NCI-H774 (cell line): ENCODE measurements at places on chromosomes 7 and 10.

GRCh38 chr10:83272666-83273434, 866.5 kb upstream of the GHITM start:
- no peak for DNase-seq

DNA sequence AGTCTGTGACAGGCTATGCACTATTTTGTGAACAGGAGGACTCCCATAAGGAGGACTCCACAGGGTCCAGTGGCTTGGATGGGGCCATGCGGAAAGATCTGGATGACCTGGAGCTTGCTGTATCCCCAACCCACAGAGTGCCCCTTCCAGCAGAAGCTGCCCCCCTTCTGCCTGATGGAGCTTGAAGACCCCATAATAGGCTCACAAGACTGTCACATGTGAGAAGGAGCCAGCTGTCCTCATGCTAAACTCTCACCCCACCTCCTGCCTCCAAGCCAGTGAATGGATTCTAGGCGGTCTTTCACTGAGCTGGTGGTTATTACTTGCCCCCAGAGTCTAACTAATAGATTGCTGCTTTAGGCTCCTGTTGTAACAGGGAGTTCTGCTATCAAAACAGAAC, 79.1 kb downstream of the XRCC2 start:
- no peak for DNase-seq

GRCh38 chr10:50279489-50279888, 28.2 kb upstream of the ASAH2 start:
- DNase-seq = no peak

- peak; percentile 65 for DNase-seq
Observed at GRCh38 chr10:35195361-35196306, 69.0 kb downstream of the CREM start.

- DNase-seq = no peak
Observed at GRCh38 chr10:112763916-112764520, 186.0 kb upstream of the TCF7L2 start.

GRCh38 chr7:90772410-90772809, 176.3 kb downstream of the CDK14 start:
- no peak for DNase-seq

DNA sequence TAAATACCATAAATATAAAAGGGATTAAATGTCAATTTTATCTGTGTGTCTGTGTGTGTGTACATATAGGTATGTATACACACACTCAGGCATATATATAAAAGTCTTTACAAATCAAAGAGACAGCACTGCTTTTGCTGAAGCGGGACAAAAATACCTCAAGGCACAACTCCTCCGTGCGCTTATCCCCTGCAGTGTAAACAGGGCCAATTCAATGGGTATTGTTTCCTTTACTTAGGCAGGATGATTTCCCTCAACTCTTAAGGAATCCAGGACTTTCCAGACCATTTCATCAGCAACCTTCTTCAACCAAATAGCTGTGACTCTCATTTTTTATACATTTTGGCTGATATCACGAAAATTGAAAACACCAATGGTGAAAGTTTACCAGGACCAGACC, 227.7 kb downstream of the CRPPA start:
- no peak for DNase-seq

DNA sequence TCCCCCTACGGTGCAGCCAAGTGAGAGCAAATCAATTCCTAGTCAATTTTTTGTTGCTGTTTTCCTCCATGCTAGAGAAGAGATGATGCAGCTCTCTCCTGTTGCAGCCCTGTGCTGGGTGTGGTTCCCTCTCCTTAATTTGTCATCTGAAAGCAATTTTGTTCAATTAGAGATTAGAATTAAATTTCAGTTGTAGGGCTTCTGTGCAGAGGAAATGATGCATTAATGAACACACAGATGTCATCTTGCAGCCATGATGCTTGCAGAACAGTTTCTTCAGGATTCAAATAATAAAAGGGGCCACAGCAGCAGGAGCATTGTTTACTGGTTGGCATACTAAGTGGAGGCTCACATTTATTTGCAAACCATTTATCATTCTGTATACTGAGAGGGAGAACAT, 266.0 kb downstream of the AUTS2 start:
- DNase-seq = peak; percentile 63

GRCh38 chr10:21824409-21824808, 179.1 kb downstream of the DNAJC1 start:
- DNase-seq = no peak

DNA sequence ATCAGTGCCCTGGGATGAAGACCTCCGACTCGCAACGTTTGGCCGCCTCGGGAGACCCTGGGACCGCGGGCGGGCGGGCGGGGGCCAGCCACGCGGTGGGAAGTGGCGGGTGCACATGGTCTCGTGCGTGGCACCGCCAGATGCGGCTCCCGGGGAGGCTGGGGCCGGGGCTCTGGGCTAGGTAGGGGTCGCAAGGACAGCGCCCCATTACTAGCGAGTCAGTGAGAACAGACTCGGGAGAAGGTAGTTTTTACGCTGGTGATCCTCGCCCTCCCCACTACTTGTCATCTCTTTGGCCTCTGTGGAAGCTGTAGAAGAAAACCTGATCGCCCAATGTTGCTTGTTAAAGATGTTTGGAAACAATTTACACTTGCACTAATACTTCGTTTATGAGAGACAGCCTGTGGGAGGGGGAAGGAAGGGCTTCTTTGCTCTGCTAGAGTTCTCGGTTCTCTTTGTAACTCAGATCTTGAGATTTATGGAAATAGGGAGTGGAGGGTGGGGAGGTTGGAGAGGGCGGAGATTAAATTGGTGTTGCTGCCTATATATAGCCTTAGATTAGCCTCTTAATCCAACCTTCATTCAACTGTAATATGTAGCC, 591 bp downstream of the BZW2 start:
- no peak for DNase-seq

GRCh38 chr10:114402871-114403540, 1.3 kb downstream of the AFAP1L2 start:
- DNase-seq = no peak

DNA sequence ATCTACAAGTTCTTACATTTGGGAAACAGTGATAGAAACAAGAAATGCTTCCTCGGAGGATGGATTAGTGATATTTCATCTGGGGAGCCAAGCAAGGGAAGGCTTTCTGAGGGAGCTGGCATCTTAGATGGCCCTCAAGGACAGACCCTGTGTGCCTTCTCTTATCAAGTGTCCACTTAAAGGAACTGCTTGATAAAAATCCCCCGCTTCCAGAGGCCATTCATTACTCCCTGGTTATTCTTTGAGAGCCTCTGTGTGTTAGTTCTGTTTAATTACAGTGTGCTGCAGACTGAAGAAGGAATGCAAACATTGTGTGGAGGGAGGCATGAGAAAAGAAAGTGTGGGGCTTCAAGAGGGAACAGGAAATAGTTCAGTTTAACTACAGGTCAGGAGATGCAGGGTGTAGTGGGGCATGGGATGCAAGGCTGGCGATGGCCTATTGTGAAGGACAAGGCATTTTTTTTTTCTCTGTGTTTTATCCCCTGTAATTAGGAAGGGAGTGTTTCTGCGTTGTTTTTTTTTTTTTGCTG, 145.4 kb downstream of the SNX10 start:
- DNase-seq = peak; percentile 19

DNA sequence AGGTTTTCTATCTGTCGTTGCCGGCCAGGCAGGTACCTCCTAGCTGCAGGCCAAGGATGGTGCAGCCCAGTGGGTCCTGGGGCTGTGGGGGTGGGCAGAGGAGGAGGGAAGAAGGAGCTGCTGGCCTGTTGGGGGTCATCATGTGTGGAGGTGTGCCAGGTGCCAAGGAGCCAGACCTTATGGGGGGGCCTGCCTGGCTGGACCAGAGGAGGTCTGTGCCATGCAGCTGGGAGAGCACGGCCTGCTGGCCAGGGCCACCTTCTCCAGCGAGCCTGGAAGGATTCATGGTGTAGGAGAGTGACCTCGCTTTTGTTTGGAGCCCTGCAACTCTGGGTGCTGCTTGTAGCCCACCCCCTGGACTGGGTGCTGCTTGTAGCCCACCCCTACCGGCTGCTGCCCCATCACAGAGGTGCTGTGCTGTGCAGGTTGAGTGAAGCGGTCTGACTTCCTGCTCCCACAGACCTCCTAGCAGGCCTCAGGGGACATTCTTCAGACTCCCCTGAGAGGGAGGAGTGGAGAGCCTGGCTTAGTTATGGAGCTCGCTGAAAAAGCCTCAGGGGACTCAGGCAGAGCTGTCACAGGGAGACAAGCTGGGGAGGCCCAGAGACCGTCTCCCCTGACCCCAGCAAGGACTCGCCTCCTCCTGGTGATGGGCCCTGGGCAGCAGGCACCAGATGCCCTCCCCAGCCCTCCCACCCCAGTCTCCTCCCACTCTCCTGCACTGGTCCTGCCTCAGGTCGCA, 67.7 kb upstream of the AQP1 start:
- DNase-seq = no peak

- no peak for DNase-seq
Observed at GRCh38 chr7:47085491-47086275, 496.2 kb downstream of the TNS3 start.
